ENCODE measurements at places on chromosomes 16 and 17.

GRCh38 chr17:29772981-29773380, 150.3 kb upstream of the CORO6 start:
- no peak for DNase-seq

DNA sequence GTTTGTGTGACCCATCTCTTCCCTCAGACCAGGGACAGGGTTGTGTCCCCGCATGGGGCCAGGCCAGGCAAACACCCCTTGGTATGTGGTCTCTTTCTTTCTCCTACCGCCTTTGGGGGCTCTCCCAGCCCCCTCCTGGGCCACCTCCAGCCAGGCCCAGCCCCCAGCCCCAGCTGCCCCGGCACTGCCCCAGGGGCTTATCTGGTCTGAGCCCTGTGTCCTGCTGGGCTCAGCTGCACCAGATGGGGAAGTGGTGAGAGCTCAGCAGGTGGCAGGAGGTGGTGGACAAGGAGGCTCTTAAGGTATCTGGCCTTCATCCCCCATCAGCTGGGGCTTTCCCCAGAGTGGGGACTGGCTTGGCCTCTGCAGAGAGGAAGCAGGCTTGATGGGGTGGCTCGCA, 8.7 kb downstream of the ADAM11 start:
- no peak for DNase-seq

GRCh38 chr16:4915226-4915761, 21.7 kb downstream of the PPL start:
- DNase-seq, result peak; percentile 97

DNA sequence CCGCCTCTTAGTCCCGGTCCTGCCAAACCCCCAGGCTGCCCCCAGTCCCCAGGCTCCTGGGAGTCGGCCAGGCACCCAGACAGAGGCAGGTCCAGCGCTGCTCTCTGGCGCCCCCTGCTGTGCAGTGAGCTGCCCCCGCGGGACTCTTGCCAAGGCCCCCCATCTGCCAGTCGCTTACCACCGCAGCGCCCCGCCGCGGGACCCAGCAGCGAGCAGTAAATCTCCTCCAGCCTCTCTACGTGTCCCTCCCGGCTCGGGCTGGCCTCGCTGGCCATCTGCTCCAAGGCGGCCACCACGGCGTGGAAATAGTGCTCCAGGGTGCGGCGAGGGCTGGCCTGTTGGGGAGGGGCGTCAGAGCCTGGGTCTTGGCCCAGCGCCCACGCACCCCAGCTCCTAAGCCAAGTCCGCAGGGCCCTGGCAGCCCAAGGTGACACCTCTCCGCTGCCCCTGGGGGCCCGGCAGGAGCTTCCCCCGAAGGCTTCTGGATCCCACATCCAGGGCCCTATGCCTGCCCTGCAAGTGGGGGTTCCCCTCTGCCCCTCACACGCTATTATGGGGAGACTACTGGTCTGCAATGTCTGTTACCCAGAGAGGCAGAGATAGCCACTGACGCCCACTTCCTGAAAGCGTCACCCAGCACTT, 33.7 kb upstream of the MFSD6L start:
- no peak for DNase-seq

- DNase-seq, result no peak
Measured at GRCh38 chr17:726271-726919, 6.0 kb upstream of the TLCD3A start.

DNA sequence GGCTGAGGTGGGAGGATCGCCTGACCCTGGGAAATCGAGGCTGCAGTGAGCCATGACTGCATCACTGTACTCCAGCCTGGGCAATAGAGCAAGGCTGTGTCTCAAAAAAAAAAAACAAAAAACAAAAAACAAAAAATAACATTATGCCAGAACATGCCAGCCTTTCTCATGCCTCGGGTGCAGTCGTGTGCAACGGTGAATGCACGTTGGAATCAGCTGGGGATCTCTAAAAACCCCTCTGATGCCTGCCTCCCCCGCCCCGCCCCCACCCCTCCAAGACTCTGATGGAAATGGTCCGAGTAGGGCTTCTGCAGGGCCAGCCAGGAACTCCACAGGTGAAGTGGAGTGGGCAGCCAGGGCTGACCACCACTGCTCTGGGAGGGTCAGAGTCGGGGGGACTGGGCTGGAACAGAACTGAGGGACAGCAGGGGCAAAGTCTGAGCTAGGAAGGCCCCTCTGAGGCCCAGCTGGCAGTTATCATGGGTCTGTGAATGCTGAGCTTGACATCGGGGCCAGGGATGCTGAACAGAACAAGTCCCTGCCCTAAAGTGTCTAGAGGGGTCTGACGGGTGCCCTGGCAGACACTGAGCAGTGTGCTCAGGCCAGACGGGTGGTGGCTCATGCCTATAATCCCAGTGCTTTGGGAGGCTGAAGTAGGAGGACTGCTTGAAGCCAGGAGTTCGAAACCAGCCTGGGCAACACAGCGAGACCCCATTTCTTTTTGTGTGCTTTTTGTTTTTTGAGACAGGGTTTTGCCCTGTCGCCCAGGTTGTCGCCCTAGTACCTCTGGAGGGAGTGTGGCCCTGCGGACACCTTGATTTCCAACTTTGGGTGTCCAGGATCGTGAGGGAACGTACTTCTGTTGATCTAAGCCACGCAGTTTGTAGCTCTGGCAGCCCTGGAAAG, 193.4 kb upstream of the GSE1 start:
- DNase-seq, result no peak

GRCh38 chr17:1289695-1290094, 10.2 kb downstream of the TRARG1 start:
- no peak for DNase-seq

DNA sequence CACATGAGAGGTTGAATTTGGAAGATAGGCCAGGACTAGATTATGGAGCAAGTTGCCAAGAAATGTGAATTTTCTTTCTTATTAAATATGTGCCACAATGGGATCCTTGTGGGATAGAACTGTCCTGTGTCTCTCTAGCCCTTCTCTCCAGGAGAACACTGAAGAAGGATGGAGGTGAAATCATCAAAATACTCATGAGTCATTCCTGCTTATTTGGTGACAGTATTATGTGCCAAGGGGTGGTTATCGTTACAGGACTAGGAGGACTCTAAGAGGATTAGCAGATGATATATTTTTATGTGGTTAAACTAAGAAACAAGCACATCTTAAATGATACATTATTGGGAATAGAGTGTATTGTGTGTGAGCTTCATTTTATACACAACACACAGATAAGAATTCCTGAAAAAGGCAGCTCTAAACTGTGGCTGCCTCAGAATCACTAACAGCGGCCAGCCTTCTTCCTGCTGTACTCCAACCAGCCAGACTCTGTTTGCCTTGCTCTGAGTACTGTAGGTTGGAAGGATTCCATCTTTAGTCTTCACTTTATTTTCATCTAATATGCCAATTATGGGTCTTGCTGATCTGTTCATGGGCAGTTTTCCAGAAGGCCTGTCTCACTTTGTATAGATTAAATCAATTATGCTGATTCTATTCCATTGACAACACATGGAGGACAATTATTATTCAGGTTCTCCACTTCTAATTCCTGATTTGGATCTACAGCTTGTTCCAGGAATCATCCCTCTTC, 325.8 kb downstream of the ABCC12 start:
- no peak for DNase-seq

DNA sequence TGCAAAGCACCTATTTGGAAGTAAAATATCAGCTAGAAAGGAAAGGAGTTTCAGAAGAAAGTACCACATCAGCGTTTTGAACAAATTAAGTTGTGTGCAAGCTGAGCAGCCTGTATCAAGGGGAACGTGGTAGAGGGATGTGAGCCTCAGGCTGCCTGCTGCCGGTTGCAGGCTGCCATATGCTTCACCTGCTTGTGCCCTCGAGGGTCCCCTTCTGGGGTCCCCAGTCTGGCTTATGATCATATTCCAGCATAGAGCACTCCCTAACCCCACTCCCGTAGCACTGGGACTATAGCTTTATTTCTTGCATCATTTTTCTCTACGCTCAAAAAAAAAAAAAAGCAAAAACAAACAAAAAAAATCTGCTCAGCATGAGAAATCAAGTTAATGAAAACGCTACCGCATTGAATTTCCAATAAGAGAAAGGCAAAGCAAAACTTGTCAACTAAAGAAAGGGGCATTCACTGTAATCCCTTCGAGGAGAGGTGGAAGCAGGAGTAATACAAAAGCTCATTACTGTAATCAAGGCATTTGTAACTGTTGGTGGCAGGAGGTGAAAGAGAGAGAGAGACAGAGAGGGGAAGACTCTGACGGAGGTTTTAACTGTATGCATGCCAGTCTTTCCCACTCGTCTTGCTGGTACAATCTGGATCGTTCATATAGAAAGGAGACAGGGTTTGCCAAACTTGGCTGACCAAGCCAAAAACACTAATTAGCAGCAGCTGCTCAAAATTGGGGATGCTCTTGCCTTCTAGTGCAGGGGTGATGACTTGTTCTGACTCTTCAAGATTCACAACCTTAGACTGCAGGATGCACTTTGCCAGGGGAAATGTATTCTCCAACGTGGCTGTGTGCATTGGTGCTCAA, 258.2 kb upstream of the HSBP1 start:
- no peak for DNase-seq

- DNase-seq, result peak; percentile 61
Measured at GRCh38 chr17:40471846-40472732, 28.8 kb downstream of the IGFBP4 start.

GRCh38 chr16:68378436-68379415, 67.9 kb downstream of the PRMT7 start:
- no peak for DNase-seq

DNA sequence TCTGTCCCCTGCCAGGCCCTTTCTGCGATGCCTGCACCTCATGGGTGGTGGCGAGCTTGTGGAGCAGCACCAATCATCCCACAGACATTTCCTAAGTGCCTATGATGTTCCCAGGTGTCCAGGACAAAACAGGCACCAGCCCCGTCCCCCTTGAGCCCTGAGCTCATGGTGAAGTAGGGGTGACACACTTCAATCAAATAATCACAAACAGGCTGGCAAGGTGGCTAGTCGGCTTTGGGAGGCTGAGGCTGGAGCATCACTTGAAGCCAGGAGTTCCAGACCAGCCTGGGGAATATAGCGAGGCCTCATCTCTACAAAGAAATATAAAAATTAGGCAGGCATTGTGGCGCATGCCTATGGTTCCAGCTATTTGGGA, 748 bp upstream of the PRSS8 start:
- DNase-seq, result no peak

- no peak for DNase-seq
Measured at GRCh38 chr17:67784364-67785121, 40.8 kb upstream of the BPTF start.

- DNase-seq, result peak; percentile 89
Measured at GRCh38 chr17:27559506-27560481, 71.2 kb upstream of the LGALS9 start.

DNA sequence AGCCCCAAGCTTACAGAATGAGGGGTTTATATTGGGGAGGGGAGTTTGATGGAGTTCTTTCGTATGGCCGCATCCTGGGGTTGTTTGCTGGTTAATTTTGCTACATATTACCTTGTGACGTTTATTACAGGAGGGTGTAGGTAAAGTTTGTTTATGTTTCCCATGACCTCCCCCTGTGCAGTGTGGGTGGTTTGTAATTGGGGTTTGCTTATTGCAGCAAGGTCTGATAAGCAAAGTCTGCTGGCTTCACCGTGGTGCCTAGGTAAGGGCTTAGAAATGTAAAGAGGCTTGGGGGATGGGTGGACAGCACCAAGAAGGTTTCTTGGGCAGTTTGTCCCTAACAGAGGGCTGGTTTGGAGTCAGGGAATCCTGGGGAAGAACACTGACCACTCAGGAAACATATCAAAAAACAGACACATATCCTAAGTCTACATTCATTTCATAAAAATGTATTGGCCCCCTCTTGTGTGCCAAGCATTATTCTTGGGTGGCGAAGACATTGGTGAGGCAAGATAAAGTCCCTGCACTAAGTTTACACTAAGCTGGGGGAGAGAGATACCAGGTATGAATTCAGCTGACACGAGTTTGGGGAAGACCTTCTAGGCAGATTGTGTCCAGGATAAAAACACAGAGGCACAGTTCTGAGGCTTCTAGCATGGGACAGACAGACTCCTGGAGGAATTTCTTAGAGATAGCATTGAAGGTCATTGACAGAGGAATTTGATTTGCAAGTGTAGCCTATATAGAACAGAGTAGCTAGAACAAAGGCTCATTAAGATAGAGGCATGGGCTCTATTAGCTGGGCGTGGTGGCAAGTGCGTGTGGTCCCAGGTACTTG, 9.5 kb downstream of the ZNF764 start:
- DNase-seq, result no peak

- no peak for DNase-seq
Measured at GRCh38 chr17:27354491-27355081, 60.7 kb downstream of the WSB1 start.

DNA sequence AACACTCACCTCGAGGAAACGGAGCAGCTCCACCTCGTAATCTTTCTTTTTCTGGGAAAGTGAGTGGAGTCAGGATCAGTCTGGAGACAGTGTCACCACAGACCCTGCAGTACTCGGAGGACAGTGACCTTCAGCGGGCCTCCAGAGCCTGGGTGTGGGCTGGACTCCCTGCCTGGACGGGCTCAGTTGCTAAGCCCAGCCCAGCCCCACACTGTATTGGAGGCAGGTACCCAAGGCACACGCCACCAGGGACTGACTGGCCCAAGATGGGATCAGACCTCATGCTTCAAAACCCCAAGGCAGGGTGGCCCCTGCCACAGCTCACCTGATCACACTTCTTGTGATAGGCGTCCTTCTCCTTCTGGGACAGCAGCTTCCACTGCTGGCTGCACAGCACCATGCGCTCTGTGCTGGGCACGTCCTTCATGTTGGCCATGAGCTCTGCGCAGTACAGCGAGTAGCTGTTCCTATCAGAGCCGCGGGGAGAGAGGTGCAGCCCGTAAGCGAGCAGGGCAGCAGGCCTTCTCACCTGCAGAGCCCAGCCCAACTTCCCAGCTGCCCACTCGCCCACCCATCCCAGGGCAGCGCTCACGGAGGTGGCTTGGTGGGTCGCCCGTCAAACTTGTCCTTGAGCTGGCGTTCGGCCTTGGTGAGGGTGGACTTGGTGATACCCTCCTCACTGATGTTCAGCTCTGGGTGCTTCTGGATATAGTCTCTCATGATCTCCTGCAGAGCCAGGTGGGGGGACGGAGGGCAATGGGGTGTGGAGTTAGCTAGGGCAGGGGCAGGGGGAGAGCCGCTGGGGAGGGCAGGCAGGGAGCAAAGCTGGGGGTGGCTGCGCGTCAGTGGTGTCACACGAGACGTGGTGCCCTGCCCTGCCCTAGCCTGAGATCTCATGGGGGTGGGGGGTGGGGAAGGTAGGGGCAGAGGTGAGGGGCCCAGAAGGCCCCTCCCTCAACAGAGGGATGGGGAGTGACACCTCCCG, 7.9 kb downstream of the UBTF start:
- no peak for DNase-seq

GRCh38 chr17:82974136-82974952, 105.1 kb upstream of the METRNL start:
- no peak for DNase-seq

DNA sequence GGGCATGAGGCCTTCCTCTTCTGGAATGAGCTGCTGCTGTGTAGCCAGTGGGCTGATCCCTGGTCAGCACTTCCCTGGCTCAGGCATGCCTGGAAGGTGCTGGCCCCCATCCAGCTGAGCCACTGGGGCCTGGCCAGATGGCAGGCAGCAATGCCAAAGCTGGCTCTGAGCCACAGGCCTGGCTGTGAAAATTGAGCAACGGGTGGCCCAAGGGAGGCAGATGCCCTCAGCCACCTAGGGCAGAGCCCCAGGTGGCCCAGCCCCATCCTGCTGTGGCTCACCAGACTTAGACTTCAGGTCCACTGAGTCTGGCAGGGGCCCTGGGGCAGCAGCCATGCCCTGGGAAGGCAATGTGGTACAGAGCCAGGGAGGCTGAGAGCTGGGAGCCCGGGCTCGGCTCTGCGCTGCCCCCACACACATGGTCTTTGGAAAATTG, 8.5 kb upstream of the CRHR1 start:
- DNase-seq, result no peak

All from iris pigment epithelial cell (primary cell).